ENCODE measurements at places on chromosomes 7 and 10.

GRCh38 chr10:131983780-131984179 lies 2.1 kb upstream of the BNIP3 start:
- DNase-seq = peak; percentile 98

GRCh38 chr7:63112764-63113712 lies 885.6 kb upstream of the ZNF722 start:
- DNase-seq = no peak

DNA sequence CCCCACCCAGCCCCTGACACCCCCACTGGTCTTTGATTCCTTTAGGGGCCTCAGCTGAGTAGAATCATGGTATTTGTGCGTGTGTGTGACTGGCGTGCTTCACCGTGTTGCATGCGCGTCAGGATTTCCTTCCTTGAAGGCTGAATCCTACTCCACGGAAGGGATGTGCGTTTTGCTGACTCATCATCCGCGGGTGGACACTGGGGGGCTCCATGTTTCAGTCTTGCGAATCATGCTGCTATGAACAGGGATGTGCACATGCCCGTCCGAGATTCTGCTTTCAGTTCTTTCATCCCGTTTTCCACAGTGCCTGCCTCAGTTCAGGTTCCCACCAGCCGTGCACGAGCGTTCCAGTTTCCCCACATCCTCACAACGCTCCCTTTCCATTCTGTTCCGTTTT lies 20.9 kb upstream of the JAKMIP3 start:
- DNase-seq = no peak

- no peak for DNase-seq
These were observed 132.8 kb downstream of the DYNC1I1 start for GRCh38 chr7:95905167-95905566.

DNA sequence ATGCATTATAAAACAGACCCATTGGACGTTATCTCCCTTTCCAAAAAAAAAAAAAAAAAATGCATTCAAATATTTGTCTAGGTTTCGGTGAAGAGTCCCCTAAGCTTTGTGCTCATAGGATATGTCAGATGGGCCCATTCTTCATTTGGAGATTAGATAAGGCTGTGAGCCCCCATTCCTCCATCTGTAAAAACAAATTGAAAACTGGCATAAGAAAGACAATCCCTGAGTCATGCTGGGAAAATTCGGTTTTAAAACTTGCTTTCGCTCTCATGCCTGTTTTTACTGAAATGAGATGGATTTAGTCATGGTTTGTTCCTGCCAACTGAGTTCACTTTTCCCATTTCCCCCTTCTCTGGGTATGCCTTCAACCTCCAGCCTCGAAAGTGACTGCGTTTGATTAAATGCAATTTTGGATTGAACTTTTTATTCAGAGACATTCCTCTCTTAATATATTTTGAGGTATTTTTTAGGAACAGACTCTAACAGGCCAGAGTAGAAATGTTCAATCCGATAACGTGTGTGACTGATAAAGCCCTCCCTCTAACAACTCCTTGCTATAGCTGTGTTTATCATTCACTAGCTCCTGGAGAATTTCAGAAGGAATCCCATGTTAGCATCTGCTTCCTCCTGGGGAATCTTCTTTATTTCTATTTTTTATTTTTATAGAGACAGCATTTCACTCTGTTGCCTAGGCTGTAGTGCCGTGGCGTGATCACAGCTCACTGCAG lies 190.9 kb upstream of the LYZL2 start:
- peak; percentile 87 for DNase-seq

- peak; percentile 0 for DNase-seq
These were observed 82.9 kb upstream of the STRIP2 start for GRCh38 chr7:129351320-129351719.

GRCh38 chr7:33650828-33651227 lies 254.5 kb upstream of the BMPER start:
- no peak for DNase-seq

DNA sequence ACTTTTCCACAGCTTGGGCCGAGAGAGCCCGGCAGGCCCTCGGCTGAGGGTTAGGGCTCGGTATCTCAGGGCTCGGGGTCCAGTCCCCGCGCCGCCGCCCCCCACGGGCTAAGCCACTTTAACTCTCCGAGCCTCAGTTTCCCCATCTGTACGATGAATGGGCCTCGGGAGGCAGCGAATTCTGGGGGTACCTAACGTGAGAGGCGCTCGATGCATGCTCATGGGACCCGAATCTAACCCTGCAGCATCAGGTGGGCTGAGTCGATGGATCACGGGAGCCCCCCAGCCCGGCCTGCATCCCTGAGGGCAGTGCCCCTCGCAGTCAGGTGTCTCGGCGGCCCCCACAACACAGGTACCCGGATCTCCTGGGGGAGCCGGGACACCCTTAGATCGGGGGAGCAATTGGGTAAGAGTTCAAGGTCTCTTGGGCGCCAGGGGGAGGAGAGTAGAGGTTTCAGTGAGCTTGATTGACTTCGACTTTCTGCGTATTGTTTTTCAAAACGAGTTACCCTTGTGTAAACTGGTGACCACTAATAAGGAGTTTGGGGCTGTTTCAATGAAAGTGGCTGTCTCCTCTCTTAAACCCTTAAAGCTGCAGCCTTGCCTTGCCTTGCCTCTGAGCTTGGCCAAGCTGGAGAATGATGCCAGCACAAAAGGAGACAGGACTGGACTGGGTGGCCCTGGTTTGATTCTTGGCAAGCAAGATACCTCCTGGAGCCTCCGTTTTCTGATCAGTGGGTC lies 631 bp downstream of the POR start:
- DNase-seq = peak; percentile 35

GRCh38 chr7:76108540-76109233 lies 60.8 kb downstream of the MDH2 start:
- DNase-seq = peak; percentile 45

- peak; percentile 50 for DNase-seq
These were observed 13.5 kb upstream of the MSRB2 start for GRCh38 chr10:23081891-23082290.

DNA sequence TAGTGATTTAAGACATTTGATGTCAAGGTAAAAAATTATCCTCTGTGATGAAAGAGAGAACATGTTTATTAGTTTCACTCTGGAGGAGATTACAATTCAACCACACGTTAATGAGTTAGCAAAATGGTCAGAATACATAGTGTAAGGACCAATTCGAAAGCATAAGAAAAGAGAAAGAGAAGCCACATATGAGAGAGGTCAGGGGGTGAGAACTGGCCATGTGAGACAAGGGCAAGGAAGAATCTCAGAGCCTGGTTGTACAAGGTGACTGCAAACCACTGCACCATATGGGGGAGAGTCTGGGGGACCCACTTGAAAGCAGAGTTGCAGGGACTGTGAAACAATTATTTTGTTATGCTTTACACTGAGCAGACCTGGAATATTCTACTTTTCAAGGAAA lies 27.7 kb upstream of the BET1 start:
- DNase-seq = no peak

- no peak for DNase-seq
These were observed 2.4 kb upstream of the LDB3 start for GRCh38 chr10:86665868-86666267.

DNA sequence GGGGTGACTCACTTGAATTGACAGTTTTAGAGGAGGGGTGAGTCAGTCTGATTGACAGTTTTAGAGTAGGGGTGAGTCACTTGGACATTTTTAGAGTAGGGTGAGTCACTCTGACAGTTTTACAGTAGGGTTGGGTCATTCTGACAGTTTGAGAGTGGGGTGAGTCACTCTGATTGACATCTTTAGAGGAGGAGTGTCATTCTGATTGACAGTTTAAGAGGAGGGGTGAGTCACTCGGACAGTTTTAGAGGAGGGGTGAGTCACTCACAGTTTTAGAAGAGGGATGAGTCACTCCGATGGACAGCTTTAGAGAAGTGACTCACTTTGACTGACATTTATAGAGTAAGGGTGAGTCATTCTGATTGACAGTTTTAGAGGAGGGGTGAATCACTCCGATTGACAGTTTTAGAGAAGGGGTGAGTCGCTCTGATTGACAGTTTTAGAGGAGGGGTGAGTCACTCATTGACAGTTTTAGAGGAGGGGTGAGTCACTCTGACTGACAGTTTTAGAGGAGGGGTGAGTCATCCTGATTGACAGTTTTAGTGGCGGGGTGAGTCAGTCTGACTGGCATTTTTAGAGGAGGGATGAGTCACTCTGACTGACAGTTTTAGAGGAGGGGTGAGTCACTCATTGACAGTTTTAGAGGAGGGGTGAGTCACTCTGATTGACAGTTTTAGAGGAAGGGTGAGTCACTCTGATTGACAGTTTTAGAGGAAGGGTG lies 595.9 kb downstream of the DNAJB6 start:
- DNase-seq = peak; percentile 2

GRCh38 chr10:47451273-47451997 lies 32.5 kb downstream of the ANXA8 start:
- no peak for DNase-seq

- no peak for DNase-seq
These were observed 310.2 kb downstream of the AUTS2 start for GRCh38 chr7:69908454-69908853.

- DNase-seq = no peak
These were observed 429.6 kb downstream of the ADRA2A start for GRCh38 chr10:111506266-111507034.

GRCh38 chr10:102834143-102834542 lies 3.1 kb downstream of the CYP17A1 start:
- no peak for DNase-seq

DNA sequence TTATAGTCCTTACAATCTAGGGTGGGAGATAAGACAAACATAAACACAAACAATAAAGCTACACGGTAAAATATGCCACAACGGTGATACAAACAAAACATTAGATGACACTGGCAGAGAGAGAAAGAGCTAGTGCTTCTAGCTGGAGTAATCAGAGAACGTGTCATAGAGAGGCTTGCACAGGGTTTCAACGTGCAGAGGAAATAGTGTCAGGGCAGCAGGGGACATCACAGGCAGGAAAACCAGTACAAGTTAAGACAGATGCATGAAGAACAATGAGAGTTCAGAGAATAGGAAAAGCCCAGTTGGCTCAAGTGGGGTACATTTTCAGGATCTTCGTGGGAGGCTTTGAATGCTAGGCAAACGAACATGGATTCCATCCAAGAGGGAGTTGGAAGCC lies 91.4 kb downstream of the ZNF438 start:
- no peak for DNase-seq

GRCh38 chr7:26329520-26330255 lies 38.0 kb downstream of the SNX10 start:
- DNase-seq = no peak

DNA sequence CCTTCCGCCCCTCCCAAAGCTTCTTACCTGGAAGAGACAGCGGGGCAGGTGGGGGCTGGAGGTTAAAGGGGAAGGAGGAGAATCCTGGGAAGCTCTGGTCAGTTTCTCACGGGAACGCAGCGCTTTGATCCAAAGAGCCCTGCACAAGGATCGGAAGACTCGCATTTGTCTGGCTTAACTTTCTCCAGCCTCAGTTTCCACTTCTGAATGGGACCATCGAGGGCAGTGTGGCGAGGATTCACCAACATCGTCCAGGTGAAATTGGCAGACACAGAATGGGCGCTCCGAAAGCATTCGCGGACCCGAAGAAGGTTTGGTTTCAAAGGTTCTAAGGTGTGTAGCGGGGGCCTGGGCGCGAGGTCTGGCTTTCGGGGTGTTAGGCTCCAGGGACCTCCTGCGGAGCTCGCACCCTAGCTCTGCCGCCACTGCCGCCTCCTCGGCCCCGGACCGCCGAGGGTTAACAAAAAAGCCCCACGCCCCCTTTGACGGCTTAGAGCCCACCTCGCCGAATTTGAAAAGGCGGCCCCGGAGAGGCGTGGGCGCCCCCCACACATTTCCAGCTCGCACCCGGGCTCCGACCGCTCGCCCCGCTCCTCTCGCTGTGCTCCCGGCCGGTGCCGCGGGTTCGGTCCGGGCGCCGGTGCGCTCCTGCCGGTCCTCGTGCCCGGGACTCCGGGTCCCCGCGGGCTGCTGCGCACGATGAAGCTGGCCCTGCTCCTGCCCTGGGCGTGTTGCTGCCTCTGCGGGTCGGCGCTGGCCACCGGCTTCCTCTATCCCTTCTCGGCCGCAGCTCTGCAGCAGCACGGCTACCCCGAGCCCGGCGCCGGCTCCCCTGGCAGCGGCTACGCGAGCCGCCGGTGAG lies at the start of gene COL26A1:
Gene COL26A1, plus strand, starts transcription at position 542 of the 862 bp plus-strand sequence. Its CDS starts 158 bp downstream, at position 700.
- DNase-seq = no peak

DNA sequence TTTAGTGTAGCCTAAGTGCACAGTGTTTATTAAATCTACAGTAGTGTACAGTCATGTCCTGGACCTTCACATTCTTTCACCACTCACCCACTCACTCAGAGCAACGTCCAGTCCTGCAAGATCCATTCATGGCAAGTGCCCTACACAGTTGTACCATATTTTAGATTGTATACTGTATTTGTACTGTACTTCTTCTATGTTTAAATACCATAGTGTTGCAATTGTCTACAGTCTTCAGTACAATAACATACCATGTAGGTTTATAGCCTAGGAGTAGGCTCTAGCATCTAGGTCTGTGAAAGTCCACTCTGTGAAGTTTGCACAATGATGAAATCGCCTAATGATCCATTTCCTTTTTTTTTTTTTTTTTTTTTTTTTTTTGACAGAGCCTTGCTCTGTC lies 12.0 kb downstream of the EEPD1 start:
- DNase-seq = peak; percentile 63

DNA sequence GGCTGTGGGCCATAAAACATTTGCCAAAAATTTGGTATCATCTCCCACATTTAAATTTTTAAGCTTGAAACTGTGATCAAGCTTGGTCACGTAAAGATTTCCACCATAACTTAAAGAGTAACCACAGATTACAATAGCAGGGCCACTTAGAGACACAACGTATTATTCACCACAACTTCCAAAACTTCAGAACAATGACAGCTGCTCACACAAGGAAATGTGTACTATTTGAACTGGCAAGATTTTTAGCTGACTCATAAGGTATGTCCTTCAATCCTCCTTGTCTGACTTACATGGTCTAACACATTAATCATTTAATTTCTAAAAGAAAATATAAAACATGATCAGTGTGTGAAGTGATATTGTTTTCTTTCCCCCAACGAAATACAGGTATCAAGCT lies 234.5 kb downstream of the PARD3 start:
- peak; percentile 84 for DNase-seq

DNA sequence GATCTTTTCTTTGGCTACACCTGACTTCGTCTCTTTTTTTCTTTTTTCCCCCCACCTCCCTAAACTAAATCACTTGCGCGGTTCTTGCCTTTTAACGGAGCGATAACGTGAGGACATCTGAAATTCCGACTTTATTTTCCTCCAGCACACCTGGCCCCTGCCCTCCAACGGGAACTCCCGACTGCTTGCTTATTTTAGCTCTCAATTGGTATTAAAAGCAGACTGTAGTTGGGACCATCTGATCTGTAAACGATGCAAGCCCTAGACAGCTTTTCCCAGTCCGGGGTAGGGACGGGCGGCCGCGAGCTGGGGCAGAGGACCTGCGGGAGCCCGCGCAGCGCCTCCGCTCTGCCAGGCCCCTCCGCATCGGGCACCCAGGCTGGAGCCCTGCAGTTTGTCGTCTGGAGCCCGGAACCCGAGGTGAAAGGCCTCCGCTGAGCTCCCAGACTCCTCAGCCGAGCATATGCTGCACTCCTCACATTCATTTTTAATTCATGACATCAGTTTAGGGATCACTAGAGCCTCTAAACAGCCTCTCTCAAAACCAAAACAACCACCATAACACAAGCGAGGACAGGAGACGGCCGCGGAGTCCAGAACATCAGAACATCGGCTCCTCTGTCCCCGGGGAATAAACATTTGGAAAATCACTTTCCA lies 10.0 kb upstream of the EMX2 start:
- DNase-seq = no peak

- no peak for DNase-seq
These were observed 95.6 kb downstream of the GPR26 start for GRCh38 chr10:123761666-123762230.

GRCh38 chr10:23322082-23322481 lies 22.5 kb downstream of the C10orf67 start:
- DNase-seq = no peak
